ENCODE measurements at places on chromosomes 2 and 18.

- no peak for DNase-seq
These were observed 9.6 kb upstream of the KCNG2 start for GRCh38 chr18:79787865-79788733.

DNA sequence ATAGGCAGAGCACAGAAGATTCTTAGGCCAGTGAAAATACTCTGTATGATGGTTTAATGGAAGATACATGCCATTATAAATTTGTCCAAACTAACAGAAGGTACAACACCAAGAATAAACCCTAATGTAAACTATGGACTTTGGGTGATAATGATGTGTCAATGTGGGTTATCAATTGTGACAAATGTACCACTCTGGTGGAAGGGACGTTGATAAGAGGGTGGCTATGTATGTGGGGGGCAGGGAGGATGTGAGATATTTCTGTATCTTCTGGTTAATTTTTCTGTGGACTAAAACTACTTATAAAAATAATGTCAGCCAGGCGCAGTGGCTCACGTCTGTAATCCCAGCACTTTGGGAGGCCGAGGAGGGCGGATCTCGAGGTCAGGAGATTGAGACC is 86.2 kb downstream of the HNRNPLL start:
- DNase-seq: no peak

DNA sequence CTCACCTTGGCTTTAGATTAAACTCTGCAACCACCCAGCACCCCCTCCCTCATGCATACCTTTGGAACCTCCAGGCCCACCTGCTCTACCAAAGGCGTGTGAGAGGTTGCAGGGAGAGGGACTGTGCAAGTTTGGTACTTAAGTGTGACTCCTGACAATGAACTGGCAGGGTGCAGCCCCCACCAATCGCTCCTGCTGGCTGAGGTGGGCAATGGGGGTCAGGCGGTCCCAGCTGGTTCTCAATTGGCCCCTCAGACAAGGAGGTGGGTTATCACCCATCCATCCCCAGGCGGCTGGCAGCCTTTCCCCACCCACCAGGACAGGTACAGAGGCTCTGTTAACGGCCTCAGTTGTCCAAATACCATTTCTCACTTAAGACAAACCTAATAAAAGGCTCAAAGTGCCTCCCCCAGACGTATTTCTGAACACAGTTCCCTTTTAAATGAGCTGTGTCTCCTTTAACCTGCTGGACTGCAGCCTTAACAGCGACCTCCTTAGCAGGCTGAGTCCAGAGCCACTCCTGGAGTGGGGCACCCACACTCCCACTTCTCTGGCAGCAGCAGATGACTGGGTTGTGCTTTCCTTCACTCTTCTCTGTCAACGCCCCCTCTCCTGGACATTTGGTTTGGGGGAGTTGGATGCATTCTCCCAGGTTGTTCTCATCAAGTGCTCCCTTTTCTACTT is 169.2 kb upstream of the SMAD2 start:
- no peak for DNase-seq

DNA sequence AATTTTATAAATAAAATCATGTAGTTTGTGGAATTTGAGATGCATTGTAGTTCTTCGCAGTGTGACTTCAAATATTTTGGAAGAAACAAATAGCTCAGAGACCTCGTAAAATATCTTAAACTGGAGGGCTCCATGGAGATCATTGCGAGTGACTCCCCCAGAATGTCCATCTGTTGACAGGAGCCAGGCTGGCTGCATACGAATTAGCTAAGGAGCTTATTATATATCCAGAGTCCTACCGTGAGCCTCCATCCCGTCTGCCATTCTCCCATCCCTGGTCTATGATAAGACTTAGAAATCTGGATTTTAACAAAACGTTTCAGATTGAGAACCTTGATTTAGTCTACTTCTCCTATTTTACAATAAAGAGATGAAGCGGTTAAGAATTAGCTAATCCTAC is 80.2 kb downstream of the MSH2 start:
- DNase-seq: no peak

DNA sequence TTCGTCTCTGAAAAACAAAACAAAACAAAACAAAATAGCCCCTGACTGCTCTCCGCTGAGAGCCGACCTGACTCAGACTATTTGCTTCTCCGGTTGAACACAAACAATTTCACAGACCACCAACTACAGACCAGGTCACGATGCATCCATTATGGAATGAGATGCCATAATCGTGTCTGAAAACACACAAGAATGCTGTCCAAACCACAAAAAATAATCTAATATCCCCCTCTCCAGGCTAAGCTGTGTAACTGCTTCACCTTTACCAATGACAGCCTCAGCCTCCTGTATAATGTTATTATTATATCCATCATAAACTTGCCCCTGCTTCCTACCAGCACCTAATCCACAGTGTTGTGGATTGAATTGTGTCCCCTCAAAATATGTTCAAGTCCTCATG is 114.7 kb downstream of the DNAH6 start:
- no peak for DNase-seq

- DNase-seq: no peak
These were observed 92.7 kb upstream of the WDSUB1 start for GRCh38 chr2:159379181-159379580.

- no peak for DNase-seq
These were observed 7.7 kb downstream of the DTYMK start for GRCh38 chr2:241678784-241679540.

DNA sequence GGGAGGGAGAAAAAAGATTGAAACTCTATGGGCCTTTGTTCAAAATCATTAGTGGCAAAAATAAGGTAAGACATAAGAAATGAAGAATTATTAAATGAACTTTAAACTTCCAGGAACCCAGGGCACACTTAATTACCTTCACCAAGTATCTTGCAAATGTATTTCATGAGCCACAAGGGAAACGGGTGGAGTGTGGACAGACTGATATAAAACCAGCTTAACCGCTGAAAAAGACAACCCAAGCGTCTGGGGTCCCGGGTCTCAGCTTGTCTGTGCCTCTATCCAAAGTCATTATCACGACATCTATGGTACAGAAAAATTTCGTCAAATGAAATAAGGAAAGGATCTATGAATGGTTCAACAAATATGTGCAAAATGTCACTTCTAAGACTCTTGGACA is 13.9 kb upstream of the MBOAT2 start:
- no peak for DNase-seq

DNA sequence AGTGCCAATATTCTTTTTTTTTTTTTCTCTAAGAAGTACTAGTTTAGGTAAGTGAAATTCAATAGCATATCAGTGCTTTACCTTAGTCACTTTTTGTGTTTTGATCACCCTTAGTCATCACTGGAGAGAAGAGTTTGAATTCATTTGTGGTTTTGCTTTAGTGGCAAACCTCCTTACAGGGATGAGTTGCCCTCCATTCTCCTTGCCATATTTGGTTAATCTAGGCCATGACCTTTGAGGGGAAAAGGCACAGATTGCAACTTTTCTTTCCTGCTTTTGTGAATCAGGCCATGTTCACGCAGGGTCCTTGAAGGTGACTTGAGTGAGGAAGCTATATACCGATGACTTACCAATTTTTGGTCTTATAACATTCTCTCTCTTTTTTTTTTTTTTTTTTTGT is 34.4 kb downstream of the PLEKHA3 start:
- DNase-seq: no peak

DNA sequence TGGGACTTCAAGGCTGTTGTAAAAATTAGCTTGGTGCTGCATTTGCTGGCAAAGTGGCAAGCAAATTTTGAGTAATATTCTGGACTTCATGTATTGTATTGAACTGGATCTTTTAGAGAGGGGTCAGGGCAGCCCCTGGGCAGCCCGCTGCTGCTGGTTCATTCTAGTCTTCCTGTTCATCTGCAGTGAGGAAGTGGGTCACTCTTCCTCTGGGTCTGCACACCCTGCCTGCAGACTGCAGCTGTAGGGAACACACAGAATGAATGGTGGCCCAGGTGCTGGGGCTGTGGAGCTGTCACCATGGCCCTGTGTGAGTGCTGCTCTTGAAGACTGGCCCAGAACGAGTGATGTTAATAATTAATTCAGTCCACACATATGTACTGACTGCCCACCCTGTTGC is 9.4 kb downstream of the SH3RF3 start:
- DNase-seq: no peak

- DNase-seq: no peak
These were observed 239.1 kb downstream of the FAM210A start for GRCh38 chr18:13487237-13487636.

GRCh38 chr2:221724631-221725203 is 152.6 kb upstream of the EPHA4 start:
- DNase-seq: no peak

GRCh38 chr2:165618806-165619205 is 149.3 kb downstream of the CSRNP3 start:
- no peak for DNase-seq

DNA sequence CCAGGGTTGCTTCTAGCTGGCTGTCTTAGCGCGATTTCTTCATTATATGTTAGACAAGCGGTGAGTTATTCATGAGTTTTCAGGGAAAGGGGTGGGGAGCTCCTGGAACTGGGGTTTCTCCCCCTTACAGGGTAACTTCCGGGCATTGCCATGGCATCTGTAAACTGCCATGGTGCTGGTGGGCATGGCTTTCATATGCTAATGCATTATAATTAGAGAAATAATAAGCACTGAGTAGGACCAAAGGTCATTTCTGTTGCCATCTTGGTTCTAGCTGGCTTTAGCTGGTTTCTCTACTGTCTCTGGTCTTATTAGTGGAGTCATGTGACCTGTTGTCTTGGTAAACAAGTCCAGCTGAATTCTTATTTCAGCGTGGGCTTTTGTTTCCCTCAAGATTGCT is 5.5 kb upstream of the SNTG2 start:
- no peak for DNase-seq

GRCh38 chr18:27478459-27478858 is 293.4 kb upstream of the CHST9 start:
- no peak for DNase-seq

DNA sequence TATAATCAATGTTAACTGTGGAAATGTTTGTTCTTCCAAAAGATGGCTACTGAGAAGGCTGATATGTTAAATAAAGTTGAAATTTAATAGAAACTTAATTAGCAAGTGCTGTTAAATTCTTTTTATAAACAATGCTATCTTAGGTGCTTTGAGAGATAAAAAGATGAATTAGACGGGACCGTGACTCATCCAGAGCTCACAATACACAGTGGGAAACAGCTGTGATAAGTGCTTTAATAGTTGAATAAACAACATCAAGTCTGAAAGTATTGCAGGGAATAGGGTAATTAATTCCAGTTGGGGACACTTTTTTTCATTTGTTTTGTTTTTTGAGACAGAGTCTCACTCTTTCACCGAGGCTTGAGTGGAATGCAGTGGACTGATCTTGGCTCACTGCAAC is 85.5 kb upstream of the DTNA start:
- DNase-seq: no peak

DNA sequence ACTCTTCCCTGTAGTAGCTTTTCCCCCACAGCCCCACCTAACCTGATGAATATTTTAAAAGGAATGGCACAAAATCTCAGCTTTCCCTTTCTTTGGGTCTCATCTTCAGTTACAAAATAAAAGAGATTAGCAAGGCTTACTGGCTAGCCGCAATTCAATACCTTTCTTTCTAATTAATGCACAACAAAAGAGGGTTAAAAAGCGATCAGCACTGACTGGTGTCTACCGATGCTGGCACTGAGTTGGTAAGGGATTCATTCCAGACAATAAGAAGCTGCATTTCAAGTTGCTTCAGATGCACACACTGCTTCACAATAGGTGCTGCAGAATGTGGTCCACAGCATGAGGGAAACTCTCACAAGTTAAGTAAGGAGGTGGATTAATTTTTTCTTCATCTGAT is 41.9 kb downstream of the HDHD2 start:
- no peak for DNase-seq

- DNase-seq: no peak
These were observed 1.0 kb upstream of the MOGAT1 start for GRCh38 chr2:222670191-222671038.

DNA sequence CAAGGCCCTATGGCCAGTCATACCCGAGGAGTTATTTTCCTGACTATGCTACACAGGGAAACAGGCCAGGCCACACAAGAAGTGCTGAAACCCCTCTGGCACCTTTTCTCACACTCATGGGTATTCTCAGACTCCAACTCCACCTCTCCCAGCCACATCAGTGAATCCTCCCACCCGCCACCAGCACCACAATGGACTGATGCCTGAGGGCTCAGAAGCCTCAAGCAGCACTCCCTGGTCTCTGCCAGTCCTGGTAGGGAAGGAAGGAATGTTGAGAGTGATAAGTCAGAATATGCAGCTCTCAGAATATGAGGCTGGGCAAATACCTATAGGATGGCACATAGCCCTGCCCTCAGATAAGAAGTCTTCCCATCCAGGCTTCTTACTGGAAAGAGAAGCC is 391.1 kb downstream of the ALK start:
- no peak for DNase-seq

GRCh38 chr2:12964904-12965539 is 248.3 kb downstream of the TRIB2 start:
- DNase-seq: no peak

DNA sequence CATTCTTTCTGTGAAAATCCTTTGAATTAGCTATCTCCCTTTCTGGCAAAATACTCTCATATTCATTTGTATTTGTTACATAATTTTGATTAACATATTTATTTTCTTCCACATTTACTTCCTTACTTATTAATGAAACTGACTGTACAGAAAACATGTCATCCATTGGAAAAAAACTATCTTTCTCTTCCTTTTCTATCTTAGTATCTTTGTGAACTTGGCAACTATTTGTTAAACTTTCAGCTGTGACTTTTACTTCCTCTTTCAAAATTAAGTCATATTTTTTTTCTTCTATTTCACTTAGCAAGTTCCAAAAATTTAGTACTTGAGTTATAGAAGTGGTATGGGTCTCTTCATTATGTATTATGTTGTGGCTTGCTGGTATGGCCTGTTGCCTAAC is 2.6 kb downstream of the RAD51AP2 start:
- DNase-seq: peak; percentile 33

DNA sequence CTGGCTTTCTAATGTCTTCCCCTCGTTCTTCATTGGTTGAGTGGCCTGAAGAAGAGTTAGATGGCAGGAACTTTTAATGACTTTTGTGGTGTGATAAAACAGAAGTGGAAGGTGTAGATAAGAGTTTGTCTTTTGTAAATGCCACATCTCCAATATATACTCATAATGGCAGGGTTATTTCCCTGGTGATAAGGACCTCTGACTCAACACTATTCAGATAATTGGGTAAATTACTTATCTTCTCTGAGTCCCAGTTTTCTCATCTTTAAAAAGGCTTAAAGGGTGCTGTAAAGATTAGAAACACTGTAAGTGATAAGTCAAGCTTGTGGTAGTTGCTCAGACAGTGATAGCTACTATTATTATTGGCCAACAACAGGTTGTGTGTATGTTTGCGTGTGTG is 9.5 kb downstream of the KLHL14 start:
- no peak for DNase-seq
